ENCODE measurements at places on chromosomes 12 and 14. TPM values are rescaled to one million over a fixed set of nuclear protein-coding genes. Genes with fewer than 3 reads are reported as not detected.

The PLEKHD1 gene
- total RNA-seq = under 0.01 TPM

The FRMD6 gene
- total RNA-seq = 11.2 TPM

The KSR2 gene
- 1.0 TPM for total RNA-seq

The CCDC197 gene
- total RNA-seq = not detected

The PELI2 gene
- 41.8 TPM for total RNA-seq

All from body of pancreas (tissue), 4 donors.